ENCODE measurements at places on chromosomes 16 and 17. TPM values are rescaled to one million over a fixed set of nuclear protein-coding genes. Genes with fewer than 3 reads are reported as not detected.

SLC43A2 gene
- total RNA-seq, result 41.7 TPM

TNFSF13 gene
- total RNA-seq, result 5.4 TPM

EVPLL gene
- not detected for total RNA-seq

CDK3 gene
- total RNA-seq, result 6.2 TPM

RPL23 gene
- 1,270 TPM for total RNA-seq

ALOX12B gene
- total RNA-seq, result not detected

TMC5 gene
- not detected for total RNA-seq

PSMC3IP gene
- total RNA-seq, result 20.8 TPM

CLEC18B gene
- total RNA-seq, result 0.49 TPM

DPEP1 gene
- 0.60 TPM for total RNA-seq

GUCY2D gene
- not detected for total RNA-seq

ITGAX gene
- total RNA-seq, result 1.4 TPM

CD300LF gene
- total RNA-seq, result not detected

HBA1 gene
- not detected for total RNA-seq

ZPBP2 gene
- total RNA-seq, result not detected

PIRT gene
- not detected for total RNA-seq

CACNA1G gene
- not detected for total RNA-seq

ITGB3 gene
- total RNA-seq, result 60.0 TPM

TBC1D3I gene
- 1.3 TPM for total RNA-seq

MAP2K6 gene
- 11.4 TPM for total RNA-seq

KCNJ18 gene
- total RNA-seq, result not detected

EVI2B gene
- 1.7 TPM for total RNA-seq

RASD1 gene
- 21.3 TPM for total RNA-seq

ALOX15B gene
- not detected for total RNA-seq

KRTAP2-2 gene
- not detected for total RNA-seq

CRISPLD2 gene
- not detected for total RNA-seq

HSD17B1 gene
- total RNA-seq, result 1.0 TPM

KRT24 gene
- total RNA-seq, result not detected

AOC3 gene
- total RNA-seq, result 0.27 TPM

KRTAP4-2 gene
- total RNA-seq, result not detected

TCAP gene
- total RNA-seq, result 0.93 TPM
